ENCODE measurements at places on chromosomes 3 and 15.

DNA sequence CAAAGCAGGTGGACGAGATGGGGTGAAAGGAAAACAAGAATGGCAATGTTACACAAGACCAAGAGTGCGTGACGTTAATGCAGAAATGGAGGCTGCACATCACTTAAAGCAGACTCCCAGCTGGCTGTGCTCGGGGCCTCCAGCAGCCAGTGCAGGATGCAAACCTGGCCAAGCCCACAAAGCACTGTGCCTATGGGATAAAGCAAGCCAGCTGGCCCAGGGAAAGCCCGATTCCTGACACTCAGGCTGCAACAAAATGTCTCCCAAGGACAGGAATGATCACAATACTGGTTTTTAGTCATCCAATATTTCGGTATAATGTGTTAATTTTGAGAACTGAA lies 86.2 kb downstream of the SEC22A start:
- no peak for DNase-seq

GRCh38 chr3:149879872-149880271 lies 66.9 kb downstream of the RNF13 start:
- DNase-seq: peak; percentile 55

GRCh38 chr3:16993227-16993626 lies 108.5 kb downstream of the PLCL2 start:
- DNase-seq: no peak

DNA sequence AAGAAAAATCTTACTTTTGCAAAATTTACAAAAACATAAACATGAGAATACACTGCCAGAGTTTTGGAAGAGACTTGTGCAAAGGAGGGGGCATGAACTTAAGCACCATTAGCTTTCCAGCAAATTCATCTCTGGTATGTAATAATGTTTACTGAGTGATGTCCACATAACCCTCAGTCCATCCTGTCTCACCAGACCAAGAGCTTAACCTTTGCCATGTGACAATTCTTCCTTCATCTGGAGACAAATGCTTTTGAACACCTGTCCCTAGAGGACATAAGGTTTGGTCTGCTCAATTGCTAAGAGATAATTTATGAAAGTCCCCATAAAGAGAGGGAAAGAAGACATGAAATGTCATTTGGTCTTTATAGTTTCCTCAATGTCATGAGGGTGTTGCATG lies 412.3 kb downstream of the ERC2 start:
- DNase-seq: no peak

- DNase-seq: no peak
Observed at GRCh38 chr3:187964760-187965159, 189.2 kb upstream of the LPP start.
